Cardiac septum (tissue), 1 donor: ENCODE measurements at places on chromosomes 13 and 19. TPM values are rescaled to one million over a fixed set of nuclear protein-coding genes. Genes with fewer than 3 reads are reported as not detected.

LIN7B gene
- 24.7 TPM for total RNA-seq

ZNF865 gene
- total RNA-seq, result 15.7 TPM

FXYD3 gene
- total RNA-seq, result not detected

EXOC3L2 gene
- 1.7 TPM for total RNA-seq

KLK14 gene
- total RNA-seq, result 0.32 TPM

ZNF208 gene
- 31.4 TPM for total RNA-seq

PIP5K1C gene
- 38.2 TPM for total RNA-seq

- no peak for DNase-seq
Observed at GRCh38 chr13:44374348-44374712, 706 bp downstream of the SERP2 start.

DNA sequence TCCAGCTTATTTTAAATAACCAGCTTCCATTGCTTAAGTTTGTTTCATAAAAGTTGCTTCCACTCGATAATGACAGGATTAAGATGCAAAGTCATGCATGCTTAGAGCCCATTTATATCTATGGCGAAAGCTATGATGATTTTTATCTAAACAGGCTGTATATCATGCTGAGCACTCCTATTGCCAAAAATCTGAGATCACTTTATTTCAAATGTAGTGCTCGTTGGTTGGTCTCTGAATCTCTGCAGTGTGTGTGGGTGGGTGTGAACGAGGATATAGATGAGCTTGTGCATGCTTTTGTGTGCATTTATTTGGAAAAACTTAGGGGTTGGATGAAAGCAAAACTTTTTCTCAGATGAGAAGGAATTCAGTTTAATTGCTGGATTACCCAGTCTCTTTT is 27.0 kb upstream of the ARGLU1 start:
- no peak for DNase-seq

DNA sequence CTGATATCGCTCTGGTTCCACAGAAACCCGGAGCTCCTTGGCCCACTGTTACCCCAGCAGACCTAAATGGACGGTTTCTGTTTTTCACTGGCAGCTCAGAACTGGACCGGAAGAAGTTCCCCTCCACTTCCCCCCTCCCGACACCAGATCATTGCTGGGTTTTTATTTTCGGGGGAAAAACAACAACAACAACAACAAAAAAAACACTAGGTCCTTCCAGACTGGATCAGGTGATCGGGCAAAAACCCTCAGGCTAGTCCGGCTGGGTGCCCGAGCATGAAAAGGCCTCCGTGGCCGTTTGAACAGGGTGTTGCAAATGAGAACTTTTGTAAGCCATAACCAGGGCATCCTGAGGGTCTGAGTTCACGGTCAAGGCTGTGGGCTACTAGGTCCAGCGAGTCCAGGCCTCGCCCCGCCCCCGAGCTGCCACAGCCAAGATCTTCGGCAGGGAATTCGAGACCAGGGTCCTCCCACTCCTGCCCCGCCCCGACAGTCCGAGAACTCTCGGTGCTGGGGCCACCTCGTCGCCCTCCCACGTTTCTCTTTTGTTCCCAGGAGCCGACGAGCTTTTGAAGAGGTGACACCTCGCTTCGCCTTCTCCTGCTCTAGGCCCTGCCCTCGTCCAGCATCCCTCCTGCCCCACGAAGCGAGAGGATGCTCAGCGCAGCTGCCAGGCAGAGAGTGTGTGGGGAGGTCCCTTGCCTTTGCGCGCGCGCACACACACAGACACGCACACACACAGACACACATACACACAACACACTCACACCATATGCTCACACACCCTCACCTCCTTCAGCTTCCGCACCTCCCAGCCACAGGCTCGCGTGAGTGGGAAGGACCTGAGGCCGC is 8.8 kb downstream of the ZIC2 start:
- no peak for DNase-seq

- DNase-seq, result no peak
Observed at GRCh38 chr13:60108589-60108988, 55.1 kb downstream of the DIAPH3 start.

GRCh38 chr19:13212759-13213330 is 62.6 kb downstream of the IER2 start:
- DNase-seq, result peak; percentile 85

DNA sequence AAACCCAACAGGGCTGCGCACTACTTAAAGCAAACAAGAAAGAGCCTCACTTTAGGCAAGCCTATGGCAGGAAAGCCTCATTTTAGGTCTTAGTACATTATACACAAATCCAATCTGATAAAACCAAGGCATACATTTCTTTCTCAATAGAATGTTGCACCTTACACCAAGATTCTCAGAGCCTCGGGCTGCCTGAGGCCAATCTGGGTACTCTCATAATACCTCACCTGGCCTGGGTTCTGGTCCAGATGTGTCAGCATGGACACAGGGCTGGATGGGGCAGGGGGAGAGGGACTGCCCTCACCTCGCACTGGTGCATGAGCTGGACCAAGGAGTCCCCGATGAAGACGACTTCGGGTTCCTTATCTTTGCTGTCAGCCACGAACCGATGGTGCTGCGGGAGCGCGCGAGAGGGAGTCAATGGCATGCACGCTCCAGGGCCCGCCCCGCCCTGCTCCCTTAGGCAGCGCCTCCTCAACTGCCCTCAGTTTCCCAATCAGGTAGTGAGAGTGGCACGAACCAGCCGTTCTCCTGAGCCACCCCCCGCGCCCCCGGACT is at the start of gene PRR19:
Gene PRR19 (plus strand): TSS at position 487 of the 558 bp plus-strand sequence. CDS start 7,453 bp downstream, outside the sequence.
- no peak for DNase-seq

- DNase-seq, result no peak
Observed at GRCh38 chr13:19645000-19645399, 11.5 kb downstream of the MPHOSPH8 start.

GRCh38 chr13:90652036-90652435 is 695.5 kb upstream of the MIR17HG start:
- DNase-seq, result no peak

DNA sequence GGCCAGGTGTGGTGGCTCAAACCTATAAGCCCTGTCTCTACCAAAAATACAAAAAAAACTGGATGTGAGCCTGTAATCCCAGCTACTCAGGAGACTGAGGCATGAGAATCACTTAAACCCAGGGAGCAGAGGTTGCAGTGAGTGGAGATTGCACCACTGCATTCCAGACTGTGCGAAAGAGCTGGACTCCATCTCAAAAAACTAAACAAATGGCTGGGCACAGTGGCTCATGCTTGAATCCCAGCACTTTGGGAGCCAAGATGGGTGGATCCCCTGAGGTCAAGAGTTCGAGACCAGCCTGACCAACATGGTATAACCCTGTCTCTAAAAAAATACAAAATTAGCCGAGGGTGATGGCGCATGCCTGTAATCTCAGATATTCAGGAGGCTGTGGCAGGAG is 34.9 kb upstream of the ZNF83 start:
- DNase-seq, result no peak

DNA sequence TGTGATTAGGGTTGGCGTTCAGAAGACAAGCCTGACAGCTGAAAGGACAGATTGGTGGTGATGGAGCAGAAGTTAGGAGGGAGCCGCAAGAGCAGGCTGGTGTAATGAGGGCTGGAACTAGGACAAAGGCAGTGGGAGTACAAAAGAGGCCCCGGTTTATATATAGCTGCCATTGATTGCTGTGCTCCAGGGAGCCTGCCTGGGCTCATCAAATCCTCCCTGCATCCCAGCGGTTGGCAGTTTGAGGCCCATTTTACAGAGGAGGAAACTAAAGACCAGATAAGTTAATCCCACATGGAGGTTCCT is 123.7 kb downstream of the CACNA1A start:
- no peak for DNase-seq

DNA sequence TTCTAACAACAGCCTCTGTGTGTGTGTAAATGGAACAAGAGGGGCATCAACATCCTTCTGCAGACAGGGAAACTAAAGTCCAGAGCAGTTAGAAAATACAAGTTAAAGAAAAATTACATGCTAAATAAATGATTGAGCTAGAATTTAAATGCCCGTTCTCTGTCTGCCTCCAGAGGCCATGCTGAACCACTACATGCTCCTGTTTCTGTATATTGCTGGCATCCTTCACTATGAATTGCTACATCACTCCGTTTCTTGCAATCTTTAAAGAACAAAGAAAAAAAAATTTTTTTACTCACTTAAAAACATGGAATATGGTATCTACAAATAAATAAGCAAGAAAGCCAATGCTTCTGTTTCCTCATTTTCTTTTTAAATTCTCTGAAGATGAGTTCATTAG is 47.9 kb downstream of the DCT start:
- DNase-seq, result no peak

- DNase-seq, result peak; percentile 74
Observed at GRCh38 chr13:57630661-57631595, 616 bp upstream of the PCDH17 start.

DNA sequence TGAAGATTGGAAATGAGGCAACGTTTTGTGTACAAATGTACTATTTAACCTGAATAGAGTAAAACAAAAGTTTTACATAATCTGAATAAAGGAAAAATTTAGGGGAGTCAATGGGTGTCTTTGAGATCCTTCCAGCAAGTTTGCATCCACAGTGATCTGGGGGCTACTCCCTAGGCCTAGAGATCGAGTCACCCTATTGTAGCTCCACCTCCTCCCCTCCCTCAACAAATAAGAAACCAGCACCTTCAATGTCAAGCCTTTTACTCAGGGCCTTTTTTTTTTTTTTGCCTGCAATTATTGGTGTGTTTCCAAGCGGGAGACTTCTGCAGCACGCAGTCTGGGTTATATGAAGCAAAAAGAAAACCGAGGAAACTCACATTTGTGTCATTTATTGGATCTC is 16.3 kb upstream of the RAP2A start:
- DNase-seq, result no peak

- no peak for DNase-seq
Observed at GRCh38 chr13:40911341-40911740, 107.8 kb downstream of the ELF1 start.
